ENCODE measurements at places on chromosomes 11 and 22.

GRCh38 chr11:92322225-92322624 is 97.6 kb downstream of the FAT3 start:
- DNase-seq, result no peak

GRCh38 chr11:56819916-56820315 is 71.4 kb upstream of the OR9G4 start:
- DNase-seq, result no peak

GRCh38 chr22:42066126-42066761 is 4.4 kb downstream of the NAGA start:
- DNase-seq, result no peak

DNA sequence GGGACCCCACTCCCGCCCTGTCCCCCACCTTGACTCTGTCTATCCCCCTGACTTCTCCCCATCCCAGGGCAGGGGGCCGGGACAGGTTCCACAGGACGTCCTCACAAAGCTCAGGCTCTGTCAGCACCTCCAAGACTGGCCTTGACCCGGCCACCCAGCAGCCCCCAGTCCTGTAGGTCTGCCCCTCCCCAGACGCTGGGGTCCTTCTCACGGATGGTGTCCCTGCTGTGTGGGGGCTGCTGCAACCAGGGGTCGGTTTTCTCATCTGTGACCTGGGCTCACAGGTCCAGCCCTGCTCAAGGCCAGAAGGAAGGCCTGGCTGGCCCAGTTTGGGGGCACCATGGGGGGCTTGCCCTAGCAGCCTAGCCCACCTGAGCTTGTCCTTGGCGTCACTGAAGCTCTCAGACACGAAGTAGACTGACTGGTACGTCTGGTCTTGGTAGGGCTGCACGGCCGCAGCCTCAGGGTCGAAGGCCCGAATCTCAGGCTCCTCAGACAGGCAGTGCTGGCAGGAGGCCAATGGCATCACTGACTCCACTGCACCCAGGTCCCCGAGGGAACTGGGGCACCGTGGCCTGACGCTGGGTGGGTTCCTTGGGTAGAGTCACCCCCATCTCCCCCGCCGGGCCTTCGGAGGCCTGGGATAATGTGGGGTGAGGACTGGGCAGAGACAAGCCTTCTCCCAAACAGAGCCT is 4.0 kb upstream of the INS start:
- no peak for DNase-seq

DNA sequence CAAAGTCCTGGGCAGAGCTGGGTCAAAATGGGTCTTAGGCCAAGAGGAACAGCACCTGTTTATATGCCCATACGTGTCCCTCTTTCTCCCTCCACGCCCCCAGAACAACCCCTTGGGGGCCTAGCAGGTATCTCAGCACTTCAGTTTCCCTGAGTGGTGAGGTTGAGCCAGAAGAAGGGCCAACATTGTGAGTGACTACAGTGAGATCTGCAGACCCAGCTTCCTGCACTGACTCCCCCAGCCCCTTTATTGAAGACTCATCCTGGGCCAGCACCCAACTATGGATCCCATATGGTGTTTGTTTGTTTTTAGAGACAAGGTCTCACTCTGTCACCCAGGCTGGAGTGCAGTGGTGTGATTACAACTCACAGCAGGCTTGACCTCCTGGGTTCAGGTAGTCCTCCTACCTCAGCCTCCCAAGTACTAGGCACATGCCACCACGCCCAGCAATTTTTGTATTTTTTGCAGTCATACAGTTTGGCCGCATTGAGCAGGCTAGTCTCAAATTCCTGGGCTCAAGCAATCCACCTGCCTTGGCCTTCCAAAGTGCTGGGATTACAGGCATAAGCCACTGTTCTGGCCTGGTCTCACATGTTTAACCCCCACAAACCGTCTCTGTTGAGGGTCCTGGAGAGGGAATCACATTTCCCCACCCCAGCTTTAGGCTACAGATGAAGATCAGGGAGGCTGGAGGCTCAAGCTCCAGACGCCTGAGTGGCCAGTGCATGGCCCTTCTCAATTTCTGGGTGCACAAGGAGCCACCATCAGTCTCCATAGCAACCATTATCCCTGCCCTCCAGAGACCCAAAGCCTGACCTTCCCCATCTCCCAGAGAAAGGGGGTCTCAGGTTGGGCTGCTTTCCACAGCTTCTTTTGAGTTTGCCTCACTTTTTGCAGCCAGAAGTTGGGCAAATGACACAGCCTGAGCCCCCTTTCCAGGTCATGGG is 1.7 kb upstream of the LARGE2 start:
- no peak for DNase-seq

DNA sequence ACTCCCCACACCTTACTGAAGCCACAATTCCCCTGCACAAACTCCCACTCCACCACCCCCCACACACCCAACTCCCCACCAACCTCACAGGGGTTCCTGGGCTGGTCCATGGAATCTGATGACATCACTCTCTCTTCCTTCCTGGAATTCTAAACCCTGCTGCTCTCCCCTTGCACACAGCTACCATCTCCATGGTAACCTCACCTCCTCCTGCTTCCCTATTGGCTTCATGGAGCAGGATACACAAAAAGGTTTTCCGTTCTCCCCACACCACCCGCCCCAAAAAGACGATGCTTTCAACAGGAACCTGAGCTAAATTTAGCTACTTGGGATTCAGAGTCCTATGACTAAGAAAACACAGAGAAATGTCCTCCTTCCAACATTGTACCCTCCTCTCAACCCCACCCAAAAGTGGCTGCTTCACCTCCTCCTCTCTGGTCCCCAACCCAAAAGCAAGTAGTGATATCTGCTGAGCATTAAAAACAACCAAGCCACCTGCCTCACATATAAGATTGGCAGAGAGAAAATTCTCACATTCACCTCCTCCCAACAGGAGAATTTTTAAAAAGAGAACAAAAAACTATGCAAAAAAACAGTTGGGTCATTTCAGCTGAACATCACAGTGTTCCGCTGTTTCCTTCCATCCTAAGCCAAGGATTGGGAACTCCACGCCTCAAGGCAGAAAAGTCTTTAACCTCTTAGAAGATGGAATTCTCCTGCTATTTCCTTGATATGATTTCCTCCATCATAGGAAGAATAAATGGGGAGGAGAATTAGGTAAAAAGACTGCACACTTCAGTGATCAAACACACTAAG is 66.9 kb downstream of the RBFOX2 start:
- no peak for DNase-seq

- DNase-seq, result no peak
Measured at GRCh38 chr22:50438305-50439275, 36.2 kb downstream of the SBF1 start.

- no peak for DNase-seq
Measured at GRCh38 chr11:35010654-35011053, 94.2 kb downstream of the PDHX start.

- no peak for DNase-seq
Measured at GRCh38 chr11:79242616-79243015, 198.2 kb downstream of the TENM4 start.

DNA sequence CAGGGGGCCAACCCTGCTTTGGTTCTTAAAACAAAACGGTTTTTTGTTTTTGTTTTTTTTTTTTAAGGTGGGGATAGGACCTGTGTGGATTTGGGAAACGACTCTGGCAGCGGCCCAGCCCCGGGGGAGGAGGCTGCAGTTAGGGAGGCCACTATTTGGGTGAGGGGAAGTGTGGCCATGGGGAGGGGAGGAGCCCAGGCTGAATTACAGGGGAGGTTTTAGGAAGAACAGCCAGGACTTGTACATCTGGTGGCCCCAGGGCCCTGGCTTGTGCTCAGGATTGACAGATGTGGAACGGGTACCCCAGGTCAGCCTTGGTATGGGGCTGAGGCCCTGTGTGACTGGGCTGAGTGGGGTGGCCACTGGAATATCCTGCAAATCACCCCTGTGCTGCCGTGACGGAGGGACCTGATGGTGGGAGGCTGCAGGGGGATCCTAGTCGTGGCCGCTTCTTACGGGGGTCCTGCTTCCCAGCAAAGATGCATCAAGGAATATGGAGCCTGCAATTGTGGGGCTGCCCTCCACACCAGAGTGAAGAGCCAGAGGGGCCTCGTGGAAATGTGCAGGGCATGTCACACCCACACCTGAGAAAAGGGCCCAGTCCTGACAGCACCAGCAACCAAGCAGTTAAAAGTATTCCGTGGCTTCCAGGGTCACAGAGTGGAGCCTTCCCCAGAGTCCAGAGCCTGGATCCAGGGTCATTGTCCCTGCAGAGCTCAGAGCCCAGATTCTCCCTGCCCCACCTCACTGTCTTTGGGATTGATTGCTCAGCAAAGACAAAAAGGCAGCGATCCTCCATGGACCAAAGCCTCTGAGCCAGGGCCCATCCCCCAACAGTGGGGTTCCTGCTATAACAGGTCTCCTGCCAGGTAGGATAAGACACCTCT is 55.2 kb upstream of the WNT7B start:
- DNase-seq, result no peak

- DNase-seq, result no peak
Measured at GRCh38 chr11:75851203-75851602, 36.2 kb downstream of the UVRAG start.

DNA sequence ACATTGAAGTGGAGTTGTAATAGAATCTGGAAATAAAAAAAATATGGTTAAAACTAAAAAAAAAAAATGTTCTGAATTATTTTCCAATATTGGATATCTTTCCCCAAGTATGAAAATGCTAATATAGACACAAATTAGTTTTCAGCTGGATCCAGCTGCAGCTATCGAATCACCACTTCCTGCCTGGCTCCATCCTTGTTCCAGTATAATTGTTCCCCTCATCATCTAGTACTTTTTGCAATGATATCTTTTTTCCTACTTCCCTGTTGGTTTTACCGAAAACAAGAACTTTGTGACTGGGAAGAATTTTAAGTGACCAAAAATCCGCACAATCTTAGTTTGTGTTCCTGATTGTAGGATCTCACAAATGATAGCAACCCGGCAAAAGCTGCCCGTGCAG is 9.4 kb downstream of the OR4D9 start:
- no peak for DNase-seq

GRCh38 chr11:84430661-84431060 is 1144.5 kb upstream of the CCDC90B start:
- DNase-seq, result no peak

DNA sequence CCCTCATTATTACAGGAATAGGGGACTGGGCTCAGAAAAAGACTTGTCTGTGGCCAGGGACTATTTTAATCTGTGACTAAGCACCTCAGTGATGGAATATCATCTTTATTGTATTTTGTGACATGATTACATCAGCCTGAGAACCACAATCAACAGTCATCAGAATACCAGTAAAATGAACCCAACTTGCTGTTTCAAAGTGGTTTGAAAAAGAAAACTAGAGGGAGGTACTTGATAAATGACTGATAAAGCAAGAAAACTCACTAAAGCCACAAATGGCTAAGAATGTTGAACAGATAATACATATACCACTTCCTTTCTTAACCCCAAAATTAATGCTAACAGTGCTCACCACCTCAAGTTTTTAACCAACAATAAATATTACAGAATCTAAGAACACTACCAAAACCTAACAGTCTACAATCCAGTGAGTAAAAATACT is 155.7 kb downstream of the ATG16L2 start:
- DNase-seq, result no peak

GRCh38 chr11:30458541-30458940 is 127.6 kb downstream of the MPPED2 start:
- DNase-seq, result no peak

DNA sequence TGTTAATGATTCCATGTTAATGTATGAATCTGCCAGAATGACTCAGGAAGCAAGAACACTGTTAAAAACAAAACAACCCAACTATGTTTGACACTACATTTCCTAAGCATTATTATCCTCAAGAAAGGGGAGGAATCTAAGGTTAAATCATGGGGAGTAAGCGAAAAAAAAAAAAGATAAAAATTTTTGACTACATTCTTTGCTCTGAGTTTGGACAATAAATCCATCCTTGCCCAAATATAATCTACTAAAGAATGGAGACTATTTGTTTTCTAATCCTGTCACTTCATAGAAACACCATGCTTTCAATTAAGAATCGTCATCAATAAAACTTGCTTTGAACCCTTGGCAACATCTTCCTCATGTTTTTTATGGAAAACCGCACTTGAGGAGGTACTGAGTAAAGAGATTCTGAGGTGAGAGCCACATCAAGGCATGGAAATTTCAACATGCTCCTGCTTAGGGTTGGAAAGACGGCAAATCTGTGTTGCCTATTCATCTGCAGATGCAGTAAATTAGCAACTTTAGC is 9.7 kb downstream of the MAML2 start:
- no peak for DNase-seq

DNA sequence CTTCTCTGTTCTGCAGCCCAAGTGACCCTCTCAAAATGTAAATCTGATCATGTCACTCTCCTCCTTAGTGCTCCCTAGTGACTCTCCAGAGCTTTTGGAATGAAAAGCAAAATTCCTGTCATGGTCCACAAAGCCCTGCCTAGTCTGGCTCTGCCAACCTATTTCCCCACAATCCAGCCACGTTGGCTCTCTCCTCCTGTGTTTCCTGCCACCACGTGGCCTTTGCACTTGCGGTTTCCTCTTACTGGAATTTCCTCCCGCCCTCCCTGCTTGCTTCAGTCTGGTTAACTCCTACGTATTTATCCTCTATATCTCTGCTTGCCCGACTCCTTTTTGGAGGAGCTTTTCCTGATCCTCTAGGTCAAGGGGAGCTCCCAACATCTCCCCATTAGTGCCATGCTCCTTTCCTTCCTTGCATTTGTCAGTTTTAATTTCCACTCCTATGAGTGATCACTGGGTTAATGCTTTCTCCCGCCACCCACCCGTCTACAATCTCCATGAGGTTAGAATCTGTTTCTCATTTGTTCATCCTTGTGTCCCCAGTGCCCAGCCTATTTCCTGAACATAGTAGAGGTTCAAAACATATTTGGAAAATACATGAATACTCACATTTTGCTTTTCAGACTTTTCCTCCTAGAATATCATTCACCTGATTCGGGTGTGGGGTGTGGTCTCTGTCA is 11.5 kb downstream of the NNMT start:
- no peak for DNase-seq

DNA sequence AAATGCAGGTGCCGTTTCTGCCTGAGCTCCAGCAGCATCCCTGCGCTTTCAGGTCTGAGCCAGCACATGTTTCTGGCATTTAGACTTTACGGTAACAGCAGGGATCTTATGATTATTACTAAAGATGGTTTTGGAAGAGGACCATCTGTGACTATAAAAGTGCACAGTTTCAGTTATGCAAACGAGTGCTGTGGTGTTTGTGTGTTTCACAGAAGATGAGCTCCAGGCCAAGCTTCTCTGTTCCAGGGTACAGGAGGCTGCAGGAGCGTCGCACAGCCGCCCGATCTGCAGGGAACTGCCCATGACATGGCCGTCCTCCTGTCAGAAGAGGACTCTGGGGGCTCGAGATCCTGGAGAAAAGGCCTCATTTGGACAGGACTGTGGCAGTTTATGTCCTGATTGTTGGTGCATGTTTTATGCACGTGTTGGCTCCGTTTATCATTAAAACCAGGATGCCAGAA is 297.3 kb downstream of the TBC1D22A start:
- no peak for DNase-seq

GRCh38 chr11:111937844-111938243 is 701 bp downstream of the DIXDC1 start:
- no peak for DNase-seq
